ENCODE measurements at places on chromosomes 7 and 10. TPM values are rescaled to one million over a fixed set of nuclear protein-coding genes. Genes with fewer than 3 reads are reported as not detected.

- DNase-seq, result no peak
Observed at GRCh38 chr7:103396471-103396870, 49.0 kb downstream of the PSMC2 start.

The PTER gene
- 7.8 TPM for total RNA-seq

DNA sequence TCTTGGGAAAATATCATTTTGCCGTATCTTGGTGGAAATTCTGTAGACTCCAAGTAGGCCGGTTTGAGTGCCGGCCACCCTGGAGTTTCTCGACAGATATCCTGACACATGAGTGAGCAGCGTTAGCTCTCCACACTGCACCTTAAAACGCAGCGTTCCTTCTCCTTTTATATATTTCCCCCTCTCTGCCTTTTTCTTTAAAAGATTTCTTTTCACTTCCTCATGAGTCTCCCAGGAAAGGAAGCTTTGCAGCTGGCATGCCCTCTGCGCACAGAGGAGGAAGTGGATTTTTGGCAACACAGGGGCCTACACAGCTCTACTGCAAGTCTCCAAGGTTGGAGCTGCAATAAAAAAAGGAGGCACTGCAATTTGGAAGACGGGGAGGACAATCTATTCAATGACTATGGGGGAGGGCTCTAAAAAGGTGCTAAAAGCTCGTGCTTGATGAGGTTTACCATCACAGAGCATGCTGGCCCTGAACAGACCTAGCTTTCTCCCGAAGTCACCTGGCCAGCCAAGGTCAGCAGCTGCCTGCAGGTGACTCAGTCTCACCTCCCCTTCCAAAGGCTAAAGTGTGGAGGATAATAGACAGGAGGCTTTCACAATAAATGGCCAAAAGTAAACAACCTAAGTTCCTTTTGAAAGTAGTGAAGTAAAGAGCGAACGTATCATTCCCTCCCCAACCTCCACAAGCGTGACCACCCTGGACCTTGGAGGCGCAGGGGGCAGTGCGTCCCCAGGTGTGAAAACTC lies 252.8 kb downstream of the ZMYND11 start:
- DNase-seq, result no peak

DNA sequence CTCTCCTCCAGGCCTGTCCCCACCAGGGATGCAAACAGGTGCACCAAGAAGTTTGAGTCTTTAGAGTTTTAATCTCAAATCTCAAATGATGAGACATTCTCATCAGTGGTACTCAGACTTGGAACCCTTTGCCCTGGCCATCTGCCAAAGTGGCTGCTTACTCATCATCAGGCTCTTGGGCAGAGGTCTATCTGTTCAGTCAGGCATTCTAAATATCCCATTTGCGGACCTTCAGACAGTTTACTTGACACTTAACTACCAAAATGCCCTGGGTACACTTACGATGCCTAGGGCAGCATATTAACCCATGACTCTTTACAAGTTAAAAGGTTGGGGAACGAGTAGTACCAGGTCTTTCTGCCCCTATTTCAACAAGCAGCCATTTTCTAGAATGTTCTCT lies 61.2 kb upstream of the YAE1 start:
- DNase-seq, result no peak

Data from H1 (cell line).